Stimulated activated CD4-positive, alpha-beta T cell treated with anti-CD3 and anti-CD28 coated beads, Interleukin-4, amount 100 ng/mL, for 4 hours (primary cell): ENCODE measurements at places on chromosomes 5 and 9.

GRCh38 chr5:121596882-121597281 lies 254.8 kb upstream of the FTMT start:
- no peak for DNase-seq

DNA sequence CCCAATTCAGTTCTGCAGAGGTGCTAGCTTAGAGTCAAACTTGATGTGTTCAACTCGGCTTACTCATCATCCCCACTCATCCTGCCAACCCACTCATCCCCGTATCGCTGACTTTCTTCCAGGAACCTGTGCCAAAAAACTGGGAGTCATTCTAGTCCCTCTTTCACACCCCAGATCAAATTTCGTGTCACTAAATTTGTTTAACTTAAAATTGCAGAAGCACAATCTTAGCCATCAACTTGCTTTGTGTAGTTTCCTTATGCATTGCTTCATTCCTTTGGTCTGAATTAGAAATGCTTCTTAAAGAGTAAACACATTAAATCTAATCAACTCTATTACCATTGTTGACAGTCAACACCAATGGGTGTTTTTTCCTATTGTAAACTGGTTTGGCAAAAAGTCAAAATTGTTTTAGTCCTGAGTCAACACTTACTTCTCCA lies 162.4 kb downstream of the TTC39B start:
- DNase-seq: no peak

GRCh38 chr9:75378926-75379325 lies 290.6 kb downstream of the OSTF1 start:
- no peak for DNase-seq

DNA sequence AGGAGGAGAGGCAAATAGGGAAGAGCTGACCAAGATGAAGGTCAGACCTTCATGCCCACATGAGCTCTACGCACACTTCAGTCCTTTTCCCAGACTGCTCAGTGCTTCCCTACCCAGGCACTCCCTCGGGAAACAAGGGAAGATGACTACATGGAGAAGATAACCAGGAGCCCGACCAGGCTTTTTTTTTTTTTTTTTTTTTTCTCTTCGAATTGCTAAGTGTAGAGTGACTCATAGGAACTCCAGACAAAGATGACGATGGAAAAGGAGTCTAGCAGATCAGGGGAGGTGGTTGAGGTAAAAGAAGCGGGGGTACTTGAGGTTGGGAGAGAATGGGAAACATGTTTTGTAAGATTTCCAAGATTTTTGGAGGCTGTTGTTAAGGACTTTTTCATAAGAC lies 526.1 kb downstream of the BNC2 start:
- DNase-seq: no peak

DNA sequence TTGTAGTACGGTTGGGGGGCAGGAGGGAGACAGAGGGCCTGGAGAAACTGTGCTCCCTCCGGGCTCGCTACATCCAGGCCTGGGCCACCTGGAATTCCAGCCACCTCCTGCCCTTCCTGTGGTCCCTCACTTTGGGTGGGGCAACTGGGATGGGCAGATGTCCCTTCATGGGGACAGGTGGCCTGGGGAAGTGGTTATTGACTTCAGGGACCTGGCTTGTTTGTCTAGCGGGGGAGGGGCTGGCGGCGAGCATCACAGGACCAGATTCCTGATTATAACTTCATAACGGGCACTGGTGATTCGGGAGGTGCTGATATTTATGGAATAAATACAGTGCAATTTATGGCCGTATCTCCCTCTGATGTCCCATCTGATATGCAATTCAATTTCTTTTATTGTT lies 20.1 kb upstream of the LAMC3 start:
- DNase-seq: no peak

DNA sequence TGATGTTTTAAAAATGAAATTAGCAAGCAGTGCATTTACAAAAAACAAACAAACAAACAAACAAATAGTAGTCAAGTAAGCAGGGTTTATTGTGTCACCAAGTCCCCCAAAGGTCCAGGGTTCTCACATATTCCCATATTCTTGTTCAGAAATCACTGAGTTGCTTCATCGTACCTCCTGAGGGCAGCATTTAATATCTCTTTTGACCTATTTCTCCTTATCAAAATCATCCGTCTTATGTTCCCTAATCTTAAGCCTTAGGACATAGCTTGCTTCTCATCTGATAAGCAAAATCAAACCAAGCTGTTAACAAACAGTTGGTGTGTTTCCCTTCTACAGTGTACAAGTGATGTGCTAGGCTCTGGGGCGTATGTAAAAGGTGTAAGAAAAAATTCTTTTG lies 109.5 kb upstream of the MAN2A1 start:
- DNase-seq: no peak

- DNase-seq: no peak
These were observed 710 bp downstream of the HSD17B4 start for GRCh38 chr5:119453040-119453373.

GRCh38 chr5:72133212-72133990 lies 26.1 kb downstream of the MAP1B start:
- no peak for DNase-seq

DNA sequence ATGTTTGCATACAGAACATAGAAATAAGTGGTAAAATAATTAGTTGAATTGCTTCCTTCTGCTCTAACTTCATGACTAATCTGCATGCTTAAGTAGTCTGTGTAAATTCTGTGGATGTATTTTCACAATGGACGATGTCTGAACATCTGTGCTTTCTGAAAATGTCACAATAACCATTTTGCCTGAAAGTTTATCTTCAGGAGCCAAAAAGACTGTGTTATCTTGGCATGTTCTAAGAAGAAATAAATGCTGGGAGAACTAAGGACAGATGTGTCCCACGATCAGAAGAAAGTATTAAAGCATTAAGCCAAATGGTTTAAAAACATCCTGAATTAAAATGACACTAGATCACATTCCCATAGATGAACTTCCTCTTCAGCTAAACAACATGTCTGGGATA lies 397.6 kb downstream of the SPOCK1 start:
- DNase-seq: no peak

DNA sequence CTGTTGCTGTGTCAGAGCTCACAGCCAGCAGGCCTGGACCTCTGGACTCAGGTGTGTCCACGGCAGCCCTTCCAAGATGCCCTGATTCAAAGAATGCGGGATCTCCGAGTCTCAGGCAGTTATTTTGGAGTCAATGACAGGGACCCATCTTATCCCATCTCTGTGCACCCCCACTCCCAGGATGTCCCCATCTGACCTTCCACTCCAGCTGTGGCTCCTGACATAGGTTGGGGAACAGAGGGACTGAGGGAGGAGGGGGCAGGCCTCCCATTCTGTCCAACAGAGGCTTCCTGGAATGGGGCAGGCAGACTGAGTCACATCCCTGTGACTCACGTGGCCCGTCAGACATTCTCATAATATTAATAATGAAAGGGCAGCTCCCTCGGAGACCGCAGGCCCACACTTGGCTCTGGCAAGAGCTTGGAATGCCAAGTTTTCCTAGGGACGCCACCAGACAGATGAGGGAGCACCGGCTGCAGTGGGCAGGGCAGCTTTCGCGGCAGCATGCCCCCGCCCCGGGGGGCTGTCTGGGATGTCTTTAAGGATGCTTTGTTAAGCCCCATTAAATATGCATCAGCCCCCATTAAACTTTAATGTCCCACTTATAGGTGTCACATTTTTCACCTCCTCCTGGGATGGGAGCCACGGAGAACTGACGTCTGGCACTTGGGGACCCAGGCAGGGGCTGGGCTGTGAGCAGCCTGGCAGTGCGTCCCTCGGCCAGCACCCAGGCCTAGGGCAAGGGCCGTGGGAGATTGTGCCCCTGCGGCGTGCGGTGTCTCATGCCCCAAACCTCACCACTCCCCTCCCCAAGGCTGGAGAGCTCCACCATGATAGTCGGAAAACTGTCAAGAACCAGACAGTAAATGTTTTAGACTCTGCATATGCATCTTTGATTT lies 23.6 kb upstream of the FIBCD1 start:
- DNase-seq: no peak

DNA sequence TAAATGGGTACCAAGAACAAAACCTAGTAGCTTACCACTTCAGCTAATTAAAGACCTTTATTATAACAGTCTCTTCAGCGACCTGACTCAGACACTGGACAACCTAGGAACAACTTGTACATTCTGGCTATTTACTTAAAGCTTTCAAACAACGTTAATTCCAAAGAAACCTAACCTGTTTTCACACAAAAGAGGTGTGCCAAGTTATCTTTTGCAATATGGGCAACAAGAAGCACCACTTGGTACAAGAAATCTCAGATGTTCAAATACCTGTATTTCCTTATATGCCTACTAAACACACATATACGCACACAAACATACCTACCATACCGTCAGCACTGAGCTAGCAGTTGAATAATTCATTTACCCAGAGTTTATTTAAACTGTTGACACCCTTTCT lies 23.0 kb downstream of the RNF145 start:
- DNase-seq: no peak

- DNase-seq: no peak
These were observed 210.5 kb downstream of the KDM4C start for GRCh38 chr9:6968271-6968670.

DNA sequence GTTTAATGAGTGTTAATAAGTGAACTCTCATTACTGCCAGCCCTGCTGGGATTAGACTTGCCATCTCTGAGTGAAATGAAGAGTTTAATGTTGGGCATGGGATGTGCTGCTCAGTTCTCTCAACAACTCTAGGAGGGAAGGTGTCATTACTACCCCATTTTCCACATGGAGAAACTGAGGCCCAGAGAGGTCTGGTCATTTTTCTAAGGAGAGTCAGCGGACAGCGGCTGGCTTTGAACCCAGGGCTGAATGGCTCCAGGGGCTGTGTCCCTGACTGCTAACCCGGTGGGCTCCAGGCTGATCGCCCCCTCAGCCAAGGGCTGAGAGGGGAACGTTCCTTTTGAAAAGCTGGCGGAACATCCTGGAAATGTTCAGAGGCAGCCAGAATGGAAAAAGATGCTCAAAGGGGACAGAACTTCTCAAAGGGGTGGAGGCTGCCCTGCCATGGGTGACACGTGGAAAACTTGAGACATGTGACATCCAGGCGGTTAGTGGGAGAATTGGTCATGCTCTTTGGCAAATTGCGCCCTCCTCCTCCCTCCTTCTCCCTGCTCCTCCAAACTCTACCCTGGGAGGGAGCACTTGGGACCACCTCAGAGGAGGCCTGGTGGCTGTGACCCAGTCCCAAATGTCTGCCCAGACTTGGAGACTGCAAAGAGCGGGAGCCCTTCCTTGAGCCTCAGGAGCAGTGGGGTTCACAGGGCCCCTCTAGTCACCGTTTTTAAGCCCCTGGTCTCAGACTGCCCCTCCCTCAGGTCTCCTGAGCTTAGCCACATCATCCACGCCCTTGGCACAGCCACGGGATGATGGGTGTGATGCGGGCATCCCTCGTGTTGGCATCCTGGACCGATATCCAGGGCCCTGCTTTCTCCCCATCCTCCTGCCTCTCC lies 28.7 kb downstream of the DNM1 start:
- DNase-seq: no peak

- DNase-seq: no peak
These were observed 249.2 kb upstream of the IRX2 start for GRCh38 chr5:3000631-3001030.

DNA sequence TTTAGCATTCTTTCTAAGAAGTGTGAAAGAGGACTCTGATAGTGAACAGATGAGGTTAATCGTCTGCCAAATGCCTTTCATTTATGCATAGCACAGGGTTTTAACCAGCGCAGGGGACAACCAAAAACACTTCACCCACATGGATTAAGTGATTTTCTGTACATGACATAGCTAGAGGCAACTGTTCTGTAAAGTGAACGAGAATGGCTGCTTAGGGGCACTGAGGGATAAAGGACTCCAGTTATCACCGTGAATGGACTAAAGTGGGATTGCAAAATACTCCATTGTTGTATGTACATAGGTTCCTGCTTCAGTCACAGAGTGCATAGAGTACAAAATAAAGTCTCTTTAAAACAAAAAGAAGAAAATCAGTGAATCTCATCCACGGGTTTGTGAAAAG lies 456.8 kb downstream of the DMAC1 start:
- DNase-seq: no peak

- DNase-seq: no peak
These were observed 260.4 kb downstream of the FANCC start for GRCh38 chr9:95057101-95057500.
